RWPE1 (cell line): ENCODE measurements at places on chromosomes 5 and 9.

DNA sequence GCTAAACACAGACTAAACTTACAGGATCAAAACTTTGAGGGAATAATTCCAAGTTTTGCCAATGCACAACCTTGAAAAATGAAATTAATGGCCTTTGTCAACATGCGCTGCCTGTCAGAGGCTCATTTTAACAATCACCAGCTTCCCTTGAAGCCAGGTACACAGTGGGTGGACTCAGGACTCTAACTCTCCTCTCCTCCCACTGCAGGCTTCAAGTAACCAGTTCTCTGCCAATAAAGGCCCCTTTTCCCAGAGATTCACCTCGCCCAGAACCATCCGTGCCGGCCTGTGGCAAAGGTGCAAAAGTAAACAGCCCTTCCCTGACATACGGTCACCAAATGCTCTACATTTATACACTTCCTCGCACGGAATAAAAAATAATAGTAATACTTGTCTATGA lies 18.4 kb upstream of the FBP2 start:
- no peak for DNase-seq

- no peak for DNase-seq
Observed at GRCh38 chr9:114011313-114011712, 66.8 kb downstream of the AMBP start.

- DNase-seq: no peak
Observed at GRCh38 chr5:119166026-119166425, 95.1 kb downstream of the DMXL1 start.

DNA sequence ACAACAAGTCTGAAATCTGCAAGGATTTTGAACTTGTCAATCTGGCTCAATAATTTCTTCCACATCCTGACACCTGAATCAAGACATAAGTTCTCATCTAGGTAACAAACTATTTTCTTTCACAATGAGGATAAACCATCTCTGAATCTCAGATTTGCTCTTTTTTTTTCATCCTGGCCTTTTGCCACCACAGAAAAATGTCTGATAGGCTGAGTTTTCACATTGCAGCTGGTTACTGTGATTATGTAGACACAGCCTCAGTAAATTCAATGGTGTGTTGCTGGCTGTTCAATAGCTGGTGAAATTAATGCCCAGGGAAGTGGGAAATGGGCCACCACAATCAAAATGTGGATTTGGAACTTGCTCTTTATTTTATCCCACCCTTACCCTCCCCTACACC lies 2.8 kb upstream of the ADRA1B start:
- DNase-seq: no peak

GRCh38 chr9:125462861-125463291 lies 201.2 kb downstream of the GAPVD1 start:
- DNase-seq: no peak

- DNase-seq: no peak
Observed at GRCh38 chr5:178469011-178469974, 120.9 kb downstream of the COL23A1 start.

GRCh38 chr9:91837981-91838731 lies 111.9 kb downstream of the ROR2 start:
- DNase-seq: peak; percentile 94

GRCh38 chr5:178644826-178645545 lies 18.1 kb upstream of the CLK4 start:
- peak; percentile 76 for DNase-seq

DNA sequence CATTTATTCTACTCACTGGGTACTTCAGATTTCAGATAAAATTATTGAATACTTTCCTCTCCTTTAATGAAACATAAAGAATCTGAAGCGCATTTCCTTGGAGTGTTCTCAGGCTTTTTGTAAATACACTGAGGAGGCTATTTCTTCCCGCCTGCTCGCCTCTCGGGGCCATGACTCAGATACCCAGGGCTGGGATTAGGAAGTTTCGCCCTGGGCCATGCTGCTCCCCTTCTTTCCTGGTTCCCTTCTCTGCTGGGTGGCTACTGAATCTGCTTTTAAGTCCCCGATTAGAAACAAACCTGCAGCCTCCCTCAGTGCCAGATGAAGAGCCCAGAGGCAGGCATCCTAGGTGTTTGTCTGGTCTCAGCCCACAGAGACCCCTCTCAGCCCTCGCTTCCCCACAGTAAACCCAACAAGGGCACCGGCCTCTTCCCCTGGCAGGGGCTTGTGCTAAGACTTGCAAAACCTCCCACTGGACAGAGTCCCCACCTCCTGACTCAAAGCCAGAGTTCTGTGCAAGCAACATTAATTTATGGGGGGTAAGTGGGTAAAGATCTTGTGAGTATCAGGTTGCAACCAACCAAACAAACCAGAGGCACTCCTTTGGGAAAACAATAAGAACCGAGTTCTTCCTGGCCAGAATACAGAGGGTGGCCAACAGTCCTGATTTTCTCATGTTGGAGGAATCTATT lies 30.7 kb upstream of the IRX1 start:
- peak; percentile 11 for DNase-seq

DNA sequence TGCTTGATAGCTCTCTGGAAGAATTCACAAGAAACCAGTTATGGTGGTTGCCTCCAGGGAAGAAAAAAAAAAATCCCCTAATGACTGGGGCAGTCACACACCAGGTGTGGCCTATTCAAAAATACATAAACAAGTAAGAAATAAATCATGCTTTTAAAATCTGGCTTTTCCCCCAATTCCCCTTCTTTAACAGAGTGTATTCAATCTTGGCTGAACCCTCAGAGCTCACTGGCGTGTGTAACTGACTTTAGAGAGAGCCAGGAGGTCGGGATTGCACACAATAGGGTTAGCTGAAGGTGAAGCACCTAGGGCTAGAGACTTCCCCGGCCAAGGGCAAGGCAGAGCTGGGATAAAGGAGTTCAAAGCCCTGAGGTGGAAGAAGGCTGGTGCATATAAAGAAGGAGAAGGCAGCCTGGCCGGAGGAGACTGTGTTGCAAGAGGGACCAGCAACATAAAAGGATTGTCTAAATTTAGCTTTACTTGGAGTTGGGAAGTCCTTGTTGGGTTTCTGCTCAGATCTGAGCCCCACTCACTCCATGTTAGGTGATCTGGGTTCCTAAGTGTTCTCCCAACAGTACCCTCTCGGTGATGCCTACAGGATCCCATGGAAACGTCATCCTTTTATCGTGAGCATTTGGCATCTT lies 19.7 kb downstream of the FNBP1 start:
- no peak for DNase-seq

DNA sequence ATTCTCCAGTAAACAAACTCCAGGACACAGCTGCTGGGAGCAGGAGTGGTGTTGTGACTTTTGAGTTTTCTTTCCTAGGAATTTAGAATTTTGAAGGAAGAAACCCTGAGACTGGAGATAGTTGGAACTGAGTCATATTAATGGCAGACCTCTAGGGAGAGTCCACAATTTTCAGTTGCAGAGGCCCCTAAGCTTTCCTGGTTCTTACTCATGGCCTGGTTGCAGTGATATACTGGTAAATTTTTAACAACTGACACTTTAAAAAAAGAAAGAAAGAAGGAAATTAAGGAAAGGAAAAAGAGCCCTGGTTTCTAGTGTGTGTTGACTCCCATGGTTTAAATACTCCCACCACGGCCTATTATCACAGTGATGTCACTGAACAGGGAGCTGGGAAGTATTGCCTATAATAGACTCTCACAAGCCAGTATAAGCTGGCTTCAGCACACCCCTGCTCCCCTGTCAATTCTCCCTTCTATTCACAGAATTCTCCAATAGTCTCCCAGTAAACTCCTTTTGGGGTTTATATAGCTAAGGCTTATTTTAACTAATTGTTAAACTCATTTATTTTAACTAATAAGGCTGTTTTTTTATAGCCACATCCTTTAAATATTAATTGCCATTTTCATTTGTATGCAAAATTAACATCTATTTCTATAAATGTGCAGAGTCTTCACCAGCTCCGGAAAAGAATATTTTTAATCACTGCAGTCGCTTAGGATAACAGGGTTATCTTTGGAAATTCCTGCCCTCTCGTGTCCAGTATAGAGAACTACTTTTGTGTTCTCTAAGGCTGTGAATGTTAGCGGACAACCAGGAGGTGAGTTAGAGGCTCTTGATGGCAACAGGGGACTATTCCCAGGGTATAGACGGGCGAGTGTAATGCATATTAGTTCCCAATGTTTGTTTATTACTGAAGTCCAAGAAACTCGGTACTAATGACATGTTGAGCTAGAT lies 59.7 kb downstream of the GGTA1 start:
- peak; percentile 52 for DNase-seq

DNA sequence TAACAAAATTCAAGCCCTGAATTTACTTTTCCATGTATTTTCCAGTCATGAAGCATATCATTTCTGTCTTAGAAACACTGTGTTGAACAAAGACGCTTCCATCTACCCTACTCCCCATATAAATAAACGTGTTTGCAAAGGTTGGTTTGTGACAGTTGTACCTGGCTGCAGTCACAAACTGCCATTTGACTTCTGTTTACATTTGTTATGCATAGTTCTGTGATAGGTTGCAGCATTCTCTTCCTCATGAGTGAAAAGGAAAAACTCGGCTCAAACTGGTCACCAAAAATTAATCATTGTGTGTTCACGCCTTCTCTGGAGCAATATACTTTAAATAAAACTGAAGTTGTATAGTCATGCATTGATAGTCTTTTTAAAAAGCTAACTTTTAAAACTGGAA lies 69.3 kb upstream of the MOCS2 start:
- no peak for DNase-seq

- DNase-seq: peak; percentile 61
Observed at GRCh38 chr5:39224196-39224761, 4.9 kb upstream of the FYB1 start.

DNA sequence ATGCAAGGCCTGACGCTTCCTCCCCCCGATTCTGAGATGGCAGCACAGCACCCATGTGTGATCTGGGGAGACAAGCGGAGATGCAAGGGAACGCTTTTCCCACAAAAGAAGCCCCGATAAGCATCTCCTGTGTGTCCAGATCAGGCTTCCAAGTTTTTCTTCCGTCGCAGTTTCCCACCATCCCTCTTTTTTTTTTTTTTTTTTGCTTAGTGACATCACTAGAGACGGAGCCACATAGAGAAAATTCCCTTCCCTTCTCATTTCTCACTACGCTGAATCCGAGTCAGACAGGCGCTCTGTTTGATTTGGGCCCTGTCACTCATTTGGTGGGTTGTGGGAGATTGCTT lies 160.9 kb downstream of the HSD17B3 start:
- no peak for DNase-seq

GRCh38 chr9:69121155-69122081 lies 52.7 kb upstream of the TJP2 start:
- peak; percentile 54 for DNase-seq

- no peak for DNase-seq
Observed at GRCh38 chr9:78358329-78359051, 61.6 kb downstream of the PSAT1 start.

GRCh38 chr5:88398316-88398715 lies 129.7 kb upstream of the TMEM161B start:
- DNase-seq: no peak

- DNase-seq: no peak
Observed at GRCh38 chr9:123928533-123929176, 1.3 kb downstream of the DENND1A start.

DNA sequence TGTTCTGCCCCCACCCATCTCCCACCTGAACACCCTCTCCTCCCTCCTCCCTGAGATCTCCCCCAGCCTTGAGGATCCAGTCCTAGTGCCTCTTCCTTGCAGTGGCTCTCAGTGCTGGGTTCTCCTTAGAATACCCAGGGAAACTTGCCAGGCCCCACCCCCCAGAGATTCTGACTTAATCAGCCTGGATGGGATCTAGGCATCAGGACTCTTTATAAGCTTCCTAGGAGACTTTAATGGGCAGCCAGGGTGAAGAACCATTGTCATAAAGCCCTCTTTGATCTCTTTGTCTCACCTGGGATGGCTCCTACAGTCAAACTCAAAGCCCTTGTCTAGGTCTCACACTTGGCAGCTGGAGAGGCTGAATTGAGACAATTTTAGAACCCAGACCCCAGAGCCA lies 8.6 kb upstream of the GLIS3 start:
- no peak for DNase-seq

- no peak for DNase-seq
Observed at GRCh38 chr5:147046281-147046680, 167.7 kb upstream of the PPP2R2B start.

DNA sequence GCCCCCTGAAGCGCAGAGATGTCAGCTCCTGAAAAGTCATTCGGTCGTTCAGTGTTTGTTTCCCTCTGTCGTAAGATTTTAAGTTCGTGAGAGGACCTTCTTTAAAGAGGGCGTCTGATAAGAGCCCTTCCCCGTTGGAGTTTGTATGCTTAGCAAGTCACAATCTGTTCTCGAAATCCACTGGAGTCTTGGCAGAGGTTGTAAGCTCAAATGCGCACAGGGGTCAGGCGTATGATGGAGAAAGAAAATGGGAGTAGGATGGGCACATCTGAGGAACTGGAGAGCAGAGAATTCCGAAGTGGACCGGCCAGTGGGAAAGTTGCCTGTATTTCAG lies 710 bp downstream of the HSD17B4 start:
- DNase-seq: peak; percentile 27

DNA sequence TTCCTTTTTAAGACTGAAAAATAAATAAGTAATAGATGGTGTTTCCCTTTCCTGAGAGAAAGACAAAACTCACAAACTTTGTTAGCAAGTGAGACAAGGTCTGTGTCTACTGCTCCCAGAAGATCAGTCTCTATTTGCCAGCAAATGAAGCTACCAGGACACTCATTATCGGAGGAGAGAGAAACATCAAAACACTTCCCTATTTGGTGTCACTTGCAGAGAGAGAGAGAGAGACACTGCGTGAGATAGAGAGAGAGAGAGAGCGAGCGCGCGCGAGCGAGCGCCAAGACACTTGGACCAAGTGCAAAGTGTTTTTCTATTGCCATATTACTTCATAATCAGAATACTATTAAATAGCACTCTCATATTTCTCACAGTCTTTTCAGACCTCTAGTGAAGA lies 142.7 kb downstream of the KCNN2 start:
- no peak for DNase-seq
